CD4-positive, alpha-beta T cell treated with Interleukin-2 at 100 ng/mL for 4 hours (primary cell): ENCODE measurements at places on chromosomes 2 and 18.

GRCh38 chr2:65045651-65046050 lies 10.6 kb upstream of the CEP68 start:
- no peak for DNase-seq

DNA sequence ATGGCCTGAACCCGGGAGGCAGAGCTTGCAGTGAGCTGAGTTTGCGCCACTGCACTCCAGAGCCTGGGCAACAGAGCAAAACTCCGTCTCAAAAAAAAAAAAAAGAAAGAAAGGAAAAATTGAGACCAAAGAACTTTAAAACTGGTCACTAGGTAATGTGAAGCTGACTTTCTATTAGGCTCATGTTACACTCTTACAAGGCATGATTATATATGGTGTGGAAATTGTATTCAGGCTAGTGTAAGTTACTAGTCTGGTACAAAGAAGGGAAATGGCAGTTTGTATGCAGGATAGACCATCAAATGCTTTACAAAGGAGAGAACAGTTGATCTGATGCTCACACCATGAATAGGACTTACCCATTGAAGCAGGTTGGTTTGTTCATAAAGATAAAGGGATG lies 35.4 kb upstream of the ARMC9 start:
- DNase-seq: no peak

DNA sequence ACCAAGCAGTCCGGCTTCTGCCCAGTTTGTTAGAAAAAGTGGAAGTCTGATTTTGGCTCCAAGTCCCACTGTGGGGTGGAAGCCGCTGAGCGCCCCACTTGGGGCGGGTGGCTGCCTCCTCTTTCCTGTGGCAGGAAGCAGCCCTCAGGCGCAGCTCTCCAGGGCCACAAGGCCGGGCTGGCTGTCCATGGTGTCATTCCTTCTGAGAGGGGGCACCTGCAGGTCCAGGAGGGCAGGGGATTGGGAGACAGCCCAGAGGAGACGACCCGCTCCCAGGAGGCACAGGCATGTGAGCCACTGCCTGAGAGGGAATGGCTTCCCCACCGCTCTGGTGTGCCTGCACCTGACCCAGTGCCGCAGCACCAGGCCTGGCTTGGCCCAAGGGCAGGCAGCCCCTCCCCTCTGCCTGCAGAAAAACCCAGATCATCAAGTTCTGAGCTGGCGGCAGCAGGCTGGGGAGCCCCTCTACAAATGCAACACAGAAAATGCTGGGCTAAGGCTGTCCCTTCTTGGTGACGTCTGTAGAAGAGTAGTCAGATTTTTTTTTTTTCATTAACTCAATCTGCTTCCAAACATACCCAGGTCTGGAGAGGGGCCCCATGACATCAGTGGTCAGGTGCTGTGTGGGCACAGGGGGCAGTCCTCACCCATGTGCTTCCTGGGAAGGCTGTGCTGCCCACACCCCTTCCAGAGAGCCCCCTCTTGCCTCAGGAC lies 38.4 kb downstream of the HS6ST1 start:
- no peak for DNase-seq

- no peak for DNase-seq
These were observed 86.6 kb downstream of the TMEM182 start for GRCh38 chr2:102848366-102848839.

GRCh38 chr2:233124421-233125080 lies 64.4 kb downstream of the INPP5D start:
- DNase-seq: no peak

DNA sequence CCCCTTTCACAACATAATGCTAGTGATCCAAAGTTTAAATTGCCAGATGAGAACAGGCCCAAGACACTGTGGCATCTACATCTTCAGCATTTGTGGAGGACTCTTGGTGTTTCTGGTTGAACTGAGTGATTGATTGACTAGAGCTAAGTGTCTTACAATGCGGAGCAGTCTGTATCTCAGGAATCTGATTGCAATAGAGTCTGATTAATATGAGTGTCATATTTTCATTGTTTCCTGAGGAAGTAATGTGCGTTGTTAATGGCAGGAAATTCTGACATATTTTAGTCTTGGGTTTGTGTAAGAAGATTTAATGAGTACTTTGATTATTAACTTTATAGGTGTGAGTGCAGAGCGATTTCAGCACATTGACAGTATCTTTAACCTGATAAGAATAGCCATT lies 82.0 kb upstream of the PROKR1 start:
- DNase-seq: no peak

DNA sequence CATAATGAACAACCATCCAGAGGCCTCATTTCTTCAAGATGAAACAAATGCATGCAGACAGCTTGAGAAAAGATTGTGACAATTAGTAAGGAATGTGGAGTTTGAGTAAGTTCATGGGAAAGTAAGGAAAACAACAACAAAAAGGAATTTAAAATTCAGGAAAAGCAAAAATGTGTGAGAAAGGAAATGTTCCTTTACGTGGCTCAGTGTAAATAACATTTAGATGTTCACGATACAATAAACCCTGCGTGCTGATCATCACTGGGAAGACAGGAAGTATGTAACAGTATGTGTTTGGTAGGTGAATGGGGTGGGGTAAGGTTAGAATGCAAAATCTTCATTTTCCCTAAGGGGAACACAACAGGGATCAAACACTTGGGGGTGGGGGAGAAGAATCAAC lies 72.7 kb downstream of the TRIP12 start:
- DNase-seq: peak; percentile 5

GRCh38 chr2:225487878-225488416 lies 88.4 kb downstream of the NYAP2 start:
- DNase-seq: no peak

GRCh38 chr2:135187270-135187669 lies 135.2 kb downstream of the RAB3GAP1 start:
- DNase-seq: no peak

DNA sequence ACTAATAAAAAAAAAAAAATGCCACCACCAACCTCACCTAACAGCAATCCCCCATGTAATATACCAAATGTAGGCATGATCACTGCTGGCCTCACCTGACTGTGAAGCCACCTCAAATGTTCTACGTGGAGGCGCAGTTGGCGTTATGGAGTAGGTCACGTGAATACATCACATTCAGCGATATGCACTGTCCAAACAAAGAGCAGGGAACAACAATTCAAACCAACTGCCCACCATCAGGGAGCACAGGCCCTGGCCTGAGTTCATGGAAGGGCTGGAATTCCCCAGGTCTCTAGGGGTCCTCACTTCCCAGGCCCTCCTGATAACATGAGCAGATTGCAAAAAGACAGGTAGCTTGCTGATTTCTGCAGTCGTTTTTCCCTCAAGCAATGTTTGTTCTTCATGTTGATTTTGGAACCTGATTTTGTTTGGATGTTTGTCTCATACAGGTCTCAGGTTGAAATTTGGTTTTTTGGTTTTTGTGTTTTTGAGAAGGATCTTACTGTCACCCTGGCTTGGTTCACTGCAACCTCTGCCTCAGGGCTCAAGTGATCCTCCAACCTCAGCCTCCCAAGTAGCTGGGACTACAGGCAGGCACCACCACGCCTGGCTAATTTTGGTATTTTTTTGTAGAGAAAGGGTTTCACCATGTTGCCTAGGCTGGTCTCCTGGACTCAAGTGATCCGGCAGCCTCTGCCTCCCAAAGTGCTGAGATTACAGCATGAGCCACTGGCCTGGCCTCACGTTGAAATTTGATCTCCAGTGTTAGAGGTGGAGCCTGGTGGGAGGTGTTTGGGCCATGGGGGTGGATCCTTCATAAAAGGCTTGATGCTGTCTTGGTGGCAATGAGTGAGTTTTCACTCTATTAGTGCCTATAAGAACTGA lies 15.5 kb downstream of the TBC1D8 start:
- no peak for DNase-seq

DNA sequence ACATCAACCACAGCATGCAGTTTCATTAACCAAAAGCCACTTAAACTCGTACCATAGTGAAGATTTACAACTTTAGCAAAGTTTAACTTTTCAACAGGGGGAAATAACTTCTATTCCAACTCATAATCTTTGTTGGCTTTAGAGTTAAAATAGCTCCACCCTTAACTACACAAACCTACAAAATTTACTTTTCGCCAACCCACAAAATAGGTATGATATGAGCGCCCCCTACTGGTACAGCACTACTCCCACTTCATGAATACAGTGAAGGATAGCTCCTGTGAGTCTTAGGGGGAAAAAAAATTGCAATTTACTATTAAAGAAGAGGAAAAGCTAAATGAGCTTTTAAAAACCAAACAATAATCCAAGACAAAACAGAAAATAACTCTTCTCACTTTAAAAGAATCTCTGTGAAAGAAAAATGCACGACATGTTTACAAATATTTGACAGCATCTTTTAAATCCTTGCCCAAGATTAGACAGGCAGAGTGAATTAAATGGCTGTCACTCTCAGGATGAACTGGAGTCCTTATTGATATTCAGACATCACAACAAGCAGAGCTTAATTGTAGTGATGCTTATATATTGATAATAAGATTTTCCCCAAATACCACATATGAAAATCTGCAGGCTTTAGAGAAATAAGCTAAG lies 32.2 kb downstream of the TMEFF2 start:
- DNase-seq: peak; percentile 77

GRCh38 chr18:51164342-51164741 lies 33.1 kb downstream of the MEX3C start:
- no peak for DNase-seq

- peak; percentile 27 for DNase-seq
These were observed 4.8 kb downstream of the TNFRSF11A start for GRCh38 chr18:62329691-62330454.

DNA sequence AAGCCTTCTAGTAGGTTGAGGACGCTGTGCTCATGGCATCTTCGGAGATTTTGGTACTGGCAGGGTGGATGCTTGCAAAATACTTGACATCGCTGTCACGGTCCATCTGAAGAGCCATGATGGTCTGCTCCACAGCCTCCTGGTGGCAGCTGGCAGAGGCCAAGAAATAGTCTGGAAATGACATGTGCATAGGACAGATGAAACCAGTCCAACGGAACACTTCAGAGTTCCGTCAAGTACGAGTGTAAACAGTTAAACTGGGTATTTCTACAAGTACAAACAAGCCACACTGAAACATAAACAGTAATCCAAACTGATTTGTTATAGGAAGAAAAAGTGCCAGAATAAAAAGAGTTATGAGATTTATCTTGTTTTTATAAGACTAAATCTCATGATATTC lies 66.6 kb downstream of the PPP4R1 start:
- DNase-seq: no peak

DNA sequence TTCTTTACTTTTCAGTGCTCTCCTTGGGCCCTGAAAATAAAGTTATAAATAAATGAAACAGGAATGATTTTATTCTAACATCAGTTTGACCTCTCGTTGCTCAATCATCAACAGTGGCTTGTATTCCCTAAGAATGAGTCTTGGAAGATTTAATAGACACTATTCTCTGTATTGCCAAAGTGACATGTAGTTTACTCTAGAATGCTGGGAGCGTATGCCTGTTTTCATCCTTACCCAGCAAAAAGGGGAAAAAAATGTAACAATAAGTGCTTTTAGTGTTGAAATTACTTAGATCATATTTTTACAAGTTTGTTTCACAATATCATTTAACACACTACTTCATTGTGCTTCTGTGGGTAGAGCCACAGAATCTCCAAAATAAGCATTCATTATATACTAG lies 240.6 kb upstream of the CWC22 start:
- no peak for DNase-seq

DNA sequence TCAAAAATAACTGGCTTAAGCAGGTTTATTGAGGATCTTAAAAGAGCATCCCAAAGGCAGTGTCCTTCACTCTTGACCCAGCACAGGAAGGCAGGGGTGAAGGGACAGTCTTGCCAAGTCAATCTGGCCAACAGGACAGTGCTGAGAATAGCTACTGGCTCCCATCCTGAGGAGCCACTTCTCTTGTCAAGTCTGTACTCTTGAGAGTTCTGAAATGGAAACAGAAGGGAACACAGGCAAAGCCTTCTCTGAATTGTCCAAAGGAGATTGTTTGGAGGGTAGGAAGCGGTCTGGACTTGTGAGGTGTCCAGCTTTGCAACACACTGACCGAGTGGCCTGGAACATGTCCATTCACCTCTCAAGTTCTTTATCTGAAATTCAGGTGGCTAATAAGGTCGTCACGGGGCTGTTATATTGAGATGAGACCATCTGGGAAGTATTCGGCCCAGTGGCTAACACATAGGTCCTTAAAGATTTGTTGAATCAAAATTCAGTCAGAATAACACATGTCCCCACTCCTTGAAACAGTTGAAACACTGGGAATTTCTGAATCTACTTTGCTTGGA lies 99.5 kb upstream of the FHL2 start:
- DNase-seq: no peak

DNA sequence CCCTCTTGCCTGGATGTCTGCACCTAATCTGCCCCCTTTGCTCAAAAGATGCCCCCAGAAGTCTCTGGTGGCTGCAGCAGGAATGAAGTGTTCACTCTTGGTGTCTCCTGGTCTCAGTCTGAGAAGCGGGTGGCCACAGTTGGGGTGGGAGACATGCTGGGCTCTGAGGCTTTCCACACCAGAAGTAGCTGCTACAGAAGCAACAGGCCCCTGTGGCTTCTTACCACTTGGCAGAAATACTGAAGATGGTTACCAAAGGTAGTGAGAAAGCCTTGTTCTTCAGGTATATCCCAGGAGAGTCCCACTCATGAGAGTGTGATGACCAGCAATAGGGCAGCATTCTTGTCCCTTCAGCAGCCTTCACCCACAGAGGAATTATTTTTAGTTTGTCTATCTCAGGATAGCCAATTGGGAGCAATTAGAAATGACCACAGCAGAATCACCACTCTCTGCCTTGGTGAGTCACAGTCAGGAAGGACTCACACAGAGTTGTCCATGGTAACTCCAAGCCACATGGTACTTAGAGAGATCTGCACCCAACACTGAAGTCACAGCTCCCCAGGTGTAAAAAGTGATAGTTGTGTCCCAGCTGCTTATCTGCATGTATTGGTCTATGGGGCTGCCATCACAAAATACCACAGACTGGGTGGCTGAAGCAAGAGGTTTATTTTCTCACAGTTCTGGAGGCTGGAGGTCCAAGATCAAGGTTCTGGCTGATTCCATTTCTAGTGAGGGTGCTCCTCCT lies 169.8 kb upstream of the ID2 start:
- DNase-seq: peak; percentile 17

DNA sequence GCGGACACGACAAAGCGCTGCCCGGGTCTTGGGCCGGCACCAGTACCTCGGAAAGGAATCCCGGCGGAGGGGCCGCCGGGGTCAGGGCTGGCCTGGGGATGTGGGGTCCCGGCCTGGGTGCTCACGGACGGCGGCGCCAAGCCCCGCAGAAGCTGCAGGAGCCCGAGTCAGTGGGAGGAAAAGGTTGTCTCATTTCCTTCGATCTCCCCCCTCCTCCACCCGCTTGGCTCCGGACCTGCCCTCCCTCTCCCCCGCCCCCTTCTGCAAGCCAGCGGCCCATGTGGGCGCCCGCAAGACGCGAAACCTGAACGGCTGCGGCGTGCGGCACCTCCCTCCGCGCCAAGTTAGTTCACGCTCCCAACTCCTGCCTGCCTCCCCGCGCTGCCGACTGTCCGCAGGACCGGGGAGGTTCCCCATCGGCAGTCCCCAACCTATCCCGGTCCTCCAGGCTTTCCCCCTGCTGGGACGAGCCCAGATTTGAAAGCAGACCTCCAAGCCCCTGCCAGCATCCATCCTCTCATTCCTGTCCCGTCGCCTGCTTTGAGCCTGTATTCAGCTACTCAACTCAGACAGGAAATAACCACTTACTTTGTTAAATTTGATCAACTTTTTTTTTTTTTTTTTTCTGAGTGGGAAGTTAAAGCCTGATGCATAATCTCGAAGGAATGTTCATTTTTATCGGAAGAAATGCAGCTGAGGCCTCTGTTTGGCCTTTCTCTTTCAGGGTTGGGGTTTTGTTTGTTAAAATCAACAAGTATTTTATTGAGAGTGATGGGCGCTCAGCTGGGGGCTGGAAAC lies at the start of gene EVA1A:
EVA1A (minus strand) TSS at position 172 of the 798 bp plus-strand sequence. CDS start 42,799 bp downstream, outside the sequence.
- no peak for DNase-seq

- DNase-seq: peak; percentile 15
These were observed 514 bp downstream of the BCL2L11 start for GRCh38 chr2:111121028-111121827.
